ENCODE measurements at places on chromosomes 1 and 21.

GRCh38 chr1:53334781-53335180 is 6.9 kb upstream of the LRP8 start:
- no peak for DNase-seq

- DNase-seq, result peak; percentile 42
These were observed 642 bp upstream of the CREG1 start for GRCh38 chr1:167554028-167554779.

- no peak for DNase-seq
These were observed 59.4 kb upstream of the POU2F1 start for GRCh38 chr1:167161242-167161641.

DNA sequence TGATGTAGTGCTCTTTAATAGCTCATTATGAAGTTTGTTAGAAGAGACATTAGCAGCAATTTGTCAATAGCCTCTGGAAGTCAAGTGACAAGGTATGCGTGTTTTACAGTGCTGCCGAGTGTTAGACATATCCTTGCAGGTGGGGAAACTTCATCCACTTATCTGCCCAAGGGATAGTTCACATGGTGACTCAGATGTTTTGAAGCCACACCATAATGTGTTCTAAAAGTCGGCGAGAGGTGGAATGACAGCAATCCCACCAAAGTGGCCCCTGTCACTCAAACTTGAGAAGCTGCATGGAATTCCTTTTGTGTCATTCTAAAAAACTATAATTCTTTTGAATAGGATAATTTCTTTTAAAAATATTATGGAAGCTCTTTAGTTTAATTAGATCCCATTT is 98.1 kb downstream of the RUNX1 start:
- no peak for DNase-seq

DNA sequence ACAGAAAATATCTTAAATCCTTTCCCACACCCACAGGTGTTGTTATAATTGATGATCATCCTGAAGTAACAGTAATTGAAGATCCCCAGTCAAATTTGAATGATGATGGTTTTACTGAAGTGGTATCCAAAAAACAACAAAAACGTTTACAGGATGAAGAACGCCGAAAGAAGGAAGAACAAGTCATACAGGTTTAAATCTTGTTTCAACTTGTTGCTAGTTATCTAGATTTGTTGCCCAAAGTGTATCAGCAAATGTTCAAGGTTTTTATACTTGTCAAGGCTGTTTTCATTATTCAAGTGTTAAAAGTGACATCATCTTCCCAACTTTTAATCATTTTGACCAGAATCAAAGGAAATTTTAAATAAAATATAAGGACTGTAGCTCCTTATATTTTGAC is 64.7 kb downstream of the PRRC2C start:
- no peak for DNase-seq

- DNase-seq, result no peak
These were observed 355.9 kb upstream of the ADGRL4 start for GRCh38 chr1:79362470-79362869.
